ENCODE measurements at places on chromosomes 7 and 10. TPM values are rescaled to one million over a fixed set of nuclear protein-coding genes. Genes with fewer than 3 reads are reported as not detected.

The RET gene
- total RNA-seq: not detected

The GIMAP8 gene
- total RNA-seq: not detected

- DNase-seq: no peak
These were observed 55.7 kb downstream of the LYZL2 start for GRCh38 chr10:30573721-30574431.

DNA sequence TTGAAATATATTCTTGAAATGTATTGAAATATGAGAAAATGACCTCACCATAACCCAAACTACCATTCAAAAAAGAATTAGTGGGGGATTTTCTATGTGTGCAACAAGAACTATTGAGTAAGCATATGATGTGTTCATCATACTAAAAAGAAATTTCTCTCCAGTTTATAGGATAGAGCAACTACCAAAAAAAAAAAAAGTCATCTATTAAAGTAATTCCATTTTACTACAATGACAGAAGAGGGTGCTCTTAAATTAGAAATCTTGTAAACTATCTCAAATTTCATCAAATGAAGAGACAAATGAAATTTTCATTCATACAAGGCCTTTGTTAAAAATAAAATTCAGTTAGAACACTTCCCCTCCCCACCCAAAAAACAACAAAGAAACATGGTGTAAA, 195.4 kb upstream of the PLXDC2 start:
- peak; percentile 27 for DNase-seq

The EXOC4 gene
- 51.7 TPM for total RNA-seq

DNA sequence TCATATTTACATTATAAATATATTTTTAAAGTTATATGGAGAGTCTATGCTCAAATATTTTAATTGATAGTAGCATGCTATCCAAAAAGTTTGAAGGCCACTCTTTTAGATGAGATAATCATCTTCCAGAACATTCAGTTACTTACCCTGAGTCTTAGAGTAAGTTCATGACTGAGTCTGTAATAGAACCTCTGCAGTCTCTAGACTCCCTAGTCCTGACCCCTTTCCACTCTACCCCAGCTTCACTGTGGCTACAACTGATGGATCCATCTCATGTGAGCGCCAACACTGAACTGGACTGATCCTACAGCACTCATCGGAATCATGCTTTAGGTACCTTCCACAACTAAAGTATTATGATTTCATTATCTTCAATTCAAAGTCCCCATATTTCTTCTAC, 10.1 kb downstream of the HACD1 start:
- DNase-seq: no peak

DNA sequence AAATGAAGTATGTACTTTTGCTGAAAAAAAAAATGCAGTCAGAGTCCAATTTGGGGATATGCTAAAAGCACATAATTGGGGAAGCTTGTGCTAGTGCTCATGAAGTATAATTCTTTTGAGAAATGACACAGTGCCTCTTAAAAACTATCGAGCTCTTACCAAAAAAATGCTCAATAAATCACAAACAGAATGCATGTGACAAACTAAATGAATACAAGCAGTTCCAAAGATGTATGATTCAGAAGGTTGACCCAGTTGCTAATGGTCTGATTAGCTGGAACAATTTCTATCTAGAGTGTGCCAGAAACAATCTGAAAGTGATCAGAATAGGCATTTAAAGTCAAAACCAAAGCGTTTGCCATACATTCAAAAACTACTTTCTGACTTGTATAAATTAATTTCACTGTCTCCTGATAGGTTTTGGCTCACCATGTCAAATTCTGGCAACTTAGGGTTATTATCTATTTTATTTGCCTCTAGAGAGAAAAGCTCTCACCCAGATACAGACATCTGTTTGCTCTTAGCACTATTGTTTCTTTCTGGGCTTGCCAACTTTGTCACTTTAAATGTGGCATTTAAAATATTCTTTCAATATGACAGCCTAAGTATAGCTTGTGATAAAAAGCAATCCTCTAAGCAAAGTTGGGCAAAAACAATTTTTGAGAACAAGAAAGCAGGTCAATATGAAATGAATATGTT, 114.7 kb upstream of the AHR start:
- DNase-seq: peak; percentile 56

The ACHE gene
- total RNA-seq: not detected

DNA sequence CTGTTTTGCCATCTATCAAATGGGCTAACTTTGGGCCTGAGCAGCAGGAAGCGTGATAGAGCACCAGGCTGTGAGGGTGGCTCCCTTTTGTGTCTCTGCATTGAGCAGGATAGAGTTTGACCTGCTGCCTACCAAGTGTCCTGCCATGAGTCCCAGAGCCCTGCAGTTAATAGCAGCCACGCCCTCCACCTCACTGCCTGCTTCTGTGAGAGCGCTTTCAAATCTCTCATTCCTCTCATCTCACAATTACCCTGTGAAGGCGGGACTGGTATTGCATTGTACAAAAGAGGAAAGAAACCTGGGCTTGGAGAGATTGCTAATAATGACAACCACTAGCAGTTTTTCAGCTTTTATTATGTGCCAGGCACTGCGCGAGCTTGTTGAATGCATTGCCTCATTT, 39.9 kb downstream of the UNC5B start:
- no peak for DNase-seq

- DNase-seq: no peak
These were observed 24.6 kb downstream of the GLRX3 start for GRCh38 chr10:130160775-130161174.

The TRIM50 gene
- not detected for total RNA-seq

DNA sequence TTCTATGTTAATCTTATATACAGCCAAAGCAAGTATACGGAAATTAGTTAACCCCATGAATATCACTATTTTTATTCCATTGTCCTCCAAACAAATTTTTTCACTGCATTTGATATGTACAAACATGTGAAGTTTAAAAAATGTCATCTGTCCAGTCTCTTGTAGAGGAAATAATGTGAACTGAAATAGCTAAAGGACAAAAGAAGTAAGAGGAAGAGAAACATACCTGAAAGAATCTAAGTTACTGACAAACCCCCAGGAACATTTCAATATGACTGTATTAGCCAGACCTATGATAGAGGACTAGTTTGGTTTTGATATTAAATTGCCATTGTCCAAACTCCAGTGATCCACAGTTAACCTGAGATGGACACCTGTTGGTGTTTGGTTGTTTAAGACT, 80.6 kb downstream of the NRCAM start:
- no peak for DNase-seq

The RALA gene
- total RNA-seq: 21.7 TPM

DNA sequence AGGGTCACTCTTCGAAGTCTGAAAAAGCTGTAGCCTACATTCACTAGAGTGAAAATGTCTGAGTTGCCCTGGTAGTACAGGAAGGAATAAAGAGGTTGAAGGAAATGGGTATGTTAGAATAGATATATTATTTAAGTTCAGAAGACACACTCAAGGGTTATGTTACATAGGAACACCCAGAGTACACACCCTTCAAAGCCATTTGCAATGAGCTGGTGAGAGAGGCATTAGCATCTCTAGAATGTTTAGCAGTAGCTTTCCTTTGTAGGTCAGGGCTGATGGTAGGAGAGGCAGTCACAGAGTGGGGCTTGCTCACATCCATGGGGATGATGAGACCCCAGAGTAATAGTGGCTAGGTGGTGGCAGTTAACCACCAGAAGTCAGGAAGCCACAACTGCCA, 221.2 kb downstream of the SLC25A13 start:
- DNase-seq: no peak

The HGF gene
- 4.4 TPM for total RNA-seq

GRCh38 chr7:40429826-40430225, 295.0 kb downstream of the SUGCT start:
- no peak for DNase-seq

- no peak for DNase-seq
These were observed 70.0 kb upstream of the PHYHIPL start for GRCh38 chr10:59106441-59106840.

GRCh38 chr10:86023931-86024280, 342.7 kb downstream of the GRID1 start:
- DNase-seq: no peak

The RBM28 gene
- total RNA-seq: 11.3 TPM

The FAM13C gene
- total RNA-seq: 0.54 TPM

The FAM107B gene
- 5.3 TPM for total RNA-seq

The TBL2 gene
- 101 TPM for total RNA-seq

The ZNF853 gene
- 0.51 TPM for total RNA-seq

GRCh38 chr10:3486346-3487065, 298.5 kb downstream of the KLF6 start:
- DNase-seq: peak; percentile 34

The GBX1 gene
- total RNA-seq: not detected

GRCh38 chr7:102415685-102416225, 17.6 kb upstream of the ORAI2 start:
- DNase-seq: no peak

GRCh38 chr7:117025891-117026290, 72.6 kb downstream of the ST7 start:
- no peak for DNase-seq

DNA sequence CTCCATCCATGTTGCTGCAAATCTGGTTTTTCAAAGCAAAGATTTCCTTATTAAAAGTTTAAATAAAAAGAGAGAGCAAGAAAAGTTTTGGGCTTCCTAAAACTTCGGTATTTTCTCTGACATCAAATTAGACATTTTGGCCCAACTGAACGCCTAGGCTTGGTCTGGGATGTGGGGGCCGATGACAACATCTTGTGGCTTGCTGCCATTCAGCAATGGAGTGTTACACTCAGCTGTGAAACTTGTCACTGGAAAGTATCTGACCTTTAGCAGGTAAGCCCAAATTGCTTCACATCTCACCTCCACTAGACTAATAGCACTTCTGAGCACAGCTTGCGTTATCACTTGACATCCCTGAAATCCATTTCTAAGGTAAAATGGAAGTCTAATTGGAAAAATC, 320.6 kb downstream of the GATA3 start:
- DNase-seq: no peak

DNA sequence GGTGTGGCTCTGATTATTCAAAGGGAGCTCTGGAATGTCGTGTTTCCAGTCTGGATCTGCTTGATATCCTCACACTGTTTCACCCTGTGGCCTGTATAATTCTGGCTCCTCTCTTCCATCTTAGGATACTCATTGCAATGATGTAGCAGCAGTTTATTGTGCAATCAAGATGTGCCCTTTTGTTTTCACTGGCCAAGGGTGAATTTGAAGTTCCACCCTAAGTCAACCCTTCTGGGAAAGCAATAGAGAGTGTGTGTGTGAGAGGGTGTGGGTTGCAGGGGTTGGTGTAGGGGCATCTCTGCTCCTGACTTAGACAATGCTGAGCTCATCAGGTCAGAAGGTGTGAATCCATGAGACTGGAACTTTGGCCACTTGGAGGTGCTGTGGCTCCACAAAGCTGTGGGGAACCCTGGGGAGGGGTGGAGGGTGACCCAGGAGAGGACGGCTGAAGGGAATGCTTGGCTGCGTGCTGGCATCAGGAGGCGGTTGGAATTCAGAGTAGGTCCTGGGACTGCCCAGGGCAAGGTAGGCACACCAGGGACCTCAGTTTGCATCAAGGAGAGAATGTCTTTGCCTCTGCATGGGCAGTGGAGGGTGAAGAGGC, 118.0 kb upstream of the PRSS58 start:
- DNase-seq: peak; percentile 65

- no peak for DNase-seq
These were observed 70.2 kb downstream of the SAMD9 start for GRCh38 chr7:93047514-93048099.

GRCh38 chr10:34514290-34514689, 300.8 kb downstream of the PARD3 start:
- DNase-seq: no peak

The KIF11 gene
- total RNA-seq: 16.2 TPM

- no peak for DNase-seq
These were observed 942.5 kb upstream of the ZWINT start for GRCh38 chr10:57303566-57303965.

The GFRA1 gene
- 5.0 TPM for total RNA-seq

- peak; percentile 91 for DNase-seq
These were observed 1.2 kb upstream of the ATP6V0E2 start for GRCh38 chr7:149872419-149873073.

- no peak for DNase-seq
These were observed 303.3 kb upstream of the ETV1 start for GRCh38 chr7:14292737-14293136.

The TACR2 gene
- not detected for total RNA-seq

The VKORC1L1 gene
- total RNA-seq: 20.5 TPM

DNA sequence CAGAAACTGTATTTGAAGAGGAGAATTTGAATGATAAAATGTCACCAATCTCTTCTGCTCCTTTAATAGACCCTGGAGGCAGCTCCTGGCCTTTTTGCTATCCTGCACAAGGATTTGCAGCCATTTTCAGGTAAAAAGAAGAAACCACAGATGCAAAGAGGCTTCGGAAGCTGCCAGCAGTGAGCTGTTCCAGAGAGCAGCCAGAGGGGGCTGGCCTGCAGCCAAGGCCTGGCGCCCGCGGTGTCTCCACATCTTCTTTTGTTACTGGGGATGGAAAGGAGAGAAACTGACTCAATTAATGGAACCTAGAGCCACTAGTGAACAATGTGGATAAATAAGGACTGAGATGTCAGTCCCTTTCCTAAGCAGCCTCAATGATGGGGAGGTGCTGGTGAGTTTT, 23.9 kb upstream of the GPR26 start:
- peak; percentile 29 for DNase-seq

GRCh38 chr10:5547931-5548660, 23.3 kb downstream of the CALML3 start:
- no peak for DNase-seq
